SW 1271 (cell line): ENCODE measurements at places on chromosomes 4 and X.

DNA sequence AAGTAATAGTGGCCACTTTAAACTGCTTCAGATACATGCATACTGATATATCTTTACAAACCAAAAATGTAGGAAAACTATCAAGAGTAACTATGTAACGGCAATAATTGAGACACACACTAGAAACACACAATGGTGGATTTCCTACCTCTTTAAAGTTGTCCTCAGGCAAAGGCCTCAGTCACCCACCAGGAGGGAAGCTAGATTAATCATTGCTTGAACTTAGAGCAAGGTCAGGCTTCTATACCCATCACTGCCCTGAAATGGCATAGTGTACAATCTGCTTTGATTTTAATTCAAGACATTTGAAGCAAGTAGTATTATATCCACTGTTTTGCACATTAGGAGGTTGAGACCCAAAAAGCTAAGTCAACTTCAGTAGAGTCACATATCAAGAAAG is 110.9 kb downstream of the AREG start:
- DNase-seq = no peak

GRCh38 chr4:167784826-167785225 is 307.5 kb upstream of the ANXA10 start:
- DNase-seq = no peak

DNA sequence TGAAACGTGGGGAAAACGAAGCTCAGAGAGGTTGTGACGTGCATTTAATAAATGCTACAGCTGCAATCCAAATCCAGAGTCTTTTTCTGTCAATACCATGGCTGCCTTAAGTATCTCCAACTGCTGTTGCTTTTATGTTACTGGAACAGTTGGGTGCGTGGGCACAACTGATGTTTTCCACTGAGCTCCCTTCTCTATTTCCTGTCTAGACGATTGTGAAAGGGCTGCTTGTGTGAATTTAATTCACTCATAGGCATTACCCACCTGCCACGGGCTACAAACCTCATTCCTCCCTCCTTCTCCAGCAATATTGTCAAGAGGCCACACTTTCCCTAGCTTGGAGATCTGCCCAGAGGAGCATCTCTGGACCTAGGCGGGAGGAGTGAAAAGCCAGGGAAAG is 526.0 kb downstream of the MID1IP1 start:
- no peak for DNase-seq

- DNase-seq = no peak
These were observed 347.1 kb downstream of the IDS start for GRCh38 chrX:149157976-149158375.

DNA sequence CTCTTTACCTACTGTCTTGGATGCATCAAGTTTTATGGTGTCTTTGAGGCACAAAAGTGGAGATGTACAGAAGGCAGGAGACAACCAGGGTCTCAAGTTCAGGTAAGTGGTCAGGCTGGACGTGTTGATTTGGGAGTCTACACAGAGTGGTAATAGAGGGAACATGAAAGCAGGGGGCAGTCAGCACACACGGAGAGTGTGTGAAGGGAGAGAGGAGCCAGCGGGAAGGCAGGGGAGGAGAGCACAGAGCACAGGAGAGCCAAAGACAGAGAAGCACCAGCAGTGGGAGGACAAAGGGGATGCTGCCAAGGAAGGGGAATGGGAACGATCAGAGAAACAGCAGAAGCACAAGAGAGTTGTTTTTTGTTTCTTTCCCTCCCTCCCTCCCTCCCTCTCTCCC is 32.9 kb downstream of the TMEM150C start:
- DNase-seq = no peak

DNA sequence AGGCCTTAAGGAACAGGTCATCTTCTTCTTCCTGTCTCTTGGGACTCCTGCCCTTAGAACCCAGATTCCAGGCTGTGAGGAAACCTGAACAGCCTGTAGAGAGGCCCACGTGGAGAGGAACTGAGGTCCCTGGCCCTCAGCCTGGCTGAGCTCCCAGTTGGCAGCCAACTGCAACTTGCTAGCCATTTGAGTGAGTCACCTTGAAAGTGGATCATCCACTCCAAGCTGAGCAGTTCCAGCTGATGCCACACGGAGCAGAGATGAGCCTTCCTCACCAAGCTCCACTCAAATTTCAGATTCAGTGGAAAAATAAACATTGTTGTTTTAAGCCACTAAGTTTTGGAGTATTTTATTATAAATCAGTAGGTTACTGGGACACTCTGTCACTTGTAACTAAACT is 392.5 kb downstream of the BCOR start:
- peak; percentile 0 for DNase-seq

DNA sequence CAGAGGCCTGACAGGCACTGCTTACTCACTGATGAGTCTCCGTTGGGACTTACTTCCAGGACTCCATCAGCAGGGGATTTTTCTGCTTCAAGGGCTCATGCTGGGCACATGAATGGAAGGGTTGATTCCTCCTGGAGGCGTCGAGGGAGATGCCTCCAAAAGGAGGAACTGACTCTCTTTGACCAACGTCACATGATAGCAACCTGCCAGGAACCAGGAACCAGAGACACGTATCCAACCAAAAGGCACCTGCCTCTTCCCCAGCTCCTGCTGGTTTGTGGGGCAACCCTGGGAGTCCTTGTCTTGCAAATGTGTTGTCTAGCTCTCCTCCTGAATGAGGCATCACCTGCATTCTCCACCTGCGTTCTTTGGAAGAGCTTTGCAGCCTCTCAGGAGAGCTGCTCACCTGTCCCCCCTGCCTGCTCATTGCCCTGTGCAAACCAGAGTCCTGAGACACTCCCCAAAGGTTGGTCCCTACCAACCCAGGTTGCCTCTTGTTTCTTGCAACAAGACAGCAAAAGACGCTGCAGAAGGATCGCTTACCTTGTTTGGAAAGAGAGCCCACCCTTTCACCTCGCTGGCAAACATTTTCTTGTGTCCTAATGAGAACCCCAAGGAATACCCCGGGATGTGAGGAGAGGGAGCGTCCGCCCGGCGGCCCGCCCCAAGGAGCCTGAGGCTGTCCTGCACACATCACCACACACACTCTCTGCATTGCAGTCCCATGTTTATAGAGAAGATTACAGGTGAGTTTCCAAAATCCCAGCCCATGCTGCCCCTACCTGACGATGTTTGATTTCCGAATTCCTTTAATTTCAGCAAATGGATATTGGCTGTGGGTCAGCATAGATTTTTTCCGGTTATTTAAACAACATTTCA is 30.5 kb upstream of the SHOX start:
- no peak for DNase-seq

DNA sequence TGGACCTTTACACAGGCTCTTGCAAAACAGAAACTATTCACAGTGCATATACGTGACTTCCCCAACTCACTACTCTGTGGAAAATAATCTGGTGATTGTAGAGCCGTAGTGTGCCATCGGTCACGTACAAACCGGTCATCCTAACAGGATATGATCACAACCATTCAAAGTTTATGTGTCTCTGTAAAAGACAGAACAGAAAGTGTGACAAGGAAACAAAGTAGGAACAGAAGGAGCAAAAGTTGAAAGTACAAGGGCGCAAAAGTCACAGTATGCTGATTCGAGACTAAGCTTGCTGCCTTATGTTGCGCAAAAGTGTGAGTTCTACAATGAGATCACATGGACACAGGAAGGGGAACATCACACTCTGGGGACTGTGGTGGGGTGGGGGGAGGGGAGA is 18.6 kb downstream of the MEPE start:
- DNase-seq = no peak

GRCh38 chr4:68850293-68850692 is 34.5 kb downstream of the UGT2B10 start:
- DNase-seq = no peak
